ENCODE measurements at places on chromosomes 2 and 18.

DNA sequence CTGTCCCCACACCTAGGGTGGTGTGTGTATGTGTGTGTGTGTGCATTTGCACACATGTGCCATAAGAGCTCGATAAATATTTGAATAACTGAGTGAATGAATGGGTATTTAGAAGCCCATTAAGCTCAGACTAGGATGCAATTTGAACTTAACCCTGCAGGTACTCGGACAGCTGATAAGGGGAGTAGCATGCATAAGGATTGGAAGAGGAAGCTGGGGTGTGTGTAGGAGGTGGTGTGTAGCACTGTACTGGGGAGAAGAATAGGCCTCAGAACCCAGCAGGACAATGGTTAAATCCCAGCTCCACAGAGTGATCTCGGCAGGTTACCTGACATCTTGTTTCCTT lies 1.8 kb upstream of the KCNF1 start:
- DNase-seq = no peak

GRCh38 chr18:68623342-68623741 lies 91.6 kb downstream of the TMX3 start:
- DNase-seq = peak; percentile 86

DNA sequence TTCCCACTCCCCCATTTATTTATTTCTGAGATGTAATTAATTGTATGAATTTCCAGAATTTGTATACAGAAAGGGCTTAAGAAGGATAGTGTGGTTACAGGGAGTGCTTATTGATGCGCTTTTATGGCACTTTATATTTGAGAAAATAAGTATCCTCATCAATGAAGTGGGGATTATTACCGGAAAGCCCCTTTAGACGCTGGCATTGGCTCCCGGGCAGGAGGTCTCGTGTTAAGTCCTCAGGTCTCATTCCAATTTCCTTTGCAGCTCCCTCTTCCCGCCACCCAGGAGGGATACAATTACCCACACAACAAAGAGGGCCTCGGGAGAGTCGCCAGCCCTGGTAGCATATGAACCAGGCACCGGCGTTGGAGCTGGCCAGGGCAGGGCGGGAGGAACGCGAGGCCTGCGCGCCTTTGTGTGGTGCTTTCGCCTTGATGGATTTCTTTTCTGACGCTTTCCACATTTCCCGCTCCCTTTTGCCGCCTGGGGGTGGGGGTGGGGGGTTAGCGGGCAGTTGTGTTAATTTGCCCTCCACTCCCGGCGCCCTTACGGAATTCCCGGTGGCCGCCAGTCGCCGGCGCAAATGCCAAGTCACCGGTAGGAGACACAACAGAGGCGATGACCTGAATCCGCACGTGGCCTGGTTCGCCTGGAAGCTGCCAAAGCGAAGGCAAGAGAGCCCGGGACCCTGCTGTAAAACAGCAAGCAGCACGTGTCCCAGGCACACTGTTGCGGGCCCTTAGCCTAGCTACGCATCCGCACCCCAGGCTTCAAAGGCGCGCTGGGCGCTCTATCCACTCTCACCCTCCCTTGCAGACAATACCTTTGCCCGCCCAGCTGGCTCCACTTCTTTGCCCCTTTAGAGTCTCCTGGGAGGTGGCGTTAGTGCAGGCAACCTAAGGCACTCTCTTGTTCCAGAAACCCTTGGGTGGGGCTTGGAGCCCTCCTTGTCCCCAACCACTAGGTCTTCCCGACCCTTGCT lies 3.3 kb downstream of the GAD1 start:
- no peak for DNase-seq

- no peak for DNase-seq
Measured at GRCh38 chr18:50287028-50287440, 458 bp downstream of the CXXC1 start.

DNA sequence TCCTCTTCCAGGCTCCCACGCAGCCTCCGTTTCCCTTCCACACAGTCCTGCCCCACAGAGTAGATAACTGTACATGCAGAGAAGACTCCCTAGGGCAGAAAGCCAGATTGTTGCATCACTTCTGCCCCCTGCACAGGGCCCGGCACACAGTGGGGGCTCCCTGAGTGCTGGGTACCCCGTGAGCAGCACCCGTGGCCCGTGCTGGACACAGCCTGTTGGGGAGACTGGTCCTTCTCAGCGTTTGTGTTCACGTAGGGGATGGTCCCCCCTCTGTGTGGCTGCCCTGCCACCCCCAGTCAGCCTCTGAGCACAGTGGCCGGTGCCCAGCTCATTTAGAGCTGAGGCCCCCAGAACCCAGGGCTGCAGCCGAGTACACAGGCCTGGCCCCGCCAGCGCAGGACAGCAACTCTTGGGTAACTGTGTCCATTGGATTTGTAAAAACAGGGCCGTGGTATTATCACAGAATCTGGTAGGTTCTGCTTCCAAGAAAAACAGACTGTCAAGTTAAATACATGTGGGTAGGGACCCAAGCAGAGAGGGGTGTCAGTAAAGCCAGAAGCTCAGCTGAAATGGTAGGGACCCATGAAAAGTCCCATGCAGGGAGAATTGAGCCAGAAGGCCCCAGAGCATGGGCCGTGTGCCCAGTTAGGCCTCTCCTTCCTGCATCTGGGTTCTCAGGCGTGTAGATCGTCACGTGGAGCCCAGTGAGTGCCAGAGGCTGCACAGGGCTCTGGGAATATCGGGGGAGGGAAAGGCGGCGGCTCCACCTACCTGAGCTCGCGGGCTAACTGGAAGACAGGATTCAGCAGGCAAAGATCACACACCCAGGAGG lies 257.3 kb downstream of the ATAD2B start:
- peak; percentile 79 for DNase-seq

DNA sequence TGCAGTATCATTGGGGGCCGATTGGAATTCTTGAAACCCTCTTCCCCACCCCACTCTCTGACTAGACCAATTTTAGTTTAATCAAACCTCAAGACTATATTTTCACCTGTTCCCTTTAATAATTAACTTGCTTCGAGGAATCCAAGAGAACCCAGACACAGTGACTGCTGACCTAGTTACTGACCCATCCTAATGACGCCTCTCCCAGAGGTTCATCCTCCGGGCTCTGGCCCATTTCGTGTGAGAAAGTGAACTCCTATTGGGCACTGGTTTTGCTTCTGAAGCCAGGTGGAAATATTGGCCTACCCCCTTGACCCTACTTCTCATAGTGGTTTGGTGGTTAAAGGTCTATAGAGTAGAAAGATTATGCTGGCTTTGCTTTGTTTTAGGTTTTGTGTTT lies 39.9 kb downstream of the RPL37A start:
- DNase-seq = no peak

- DNase-seq = no peak
Measured at GRCh38 chr18:4854671-4855070, 342.4 kb downstream of the AKAIN1 start.

Measured in fibroblast of pulmonary artery (primary cell).